Hematopoietic multipotent progenitor cell treated with erythropoietin and hydrocortisone succinate and interleukin-3 and kit ligand, for 6 days (in vitro differentiated cells): ENCODE measurements at places on chromosomes 3 and 15.

DNA sequence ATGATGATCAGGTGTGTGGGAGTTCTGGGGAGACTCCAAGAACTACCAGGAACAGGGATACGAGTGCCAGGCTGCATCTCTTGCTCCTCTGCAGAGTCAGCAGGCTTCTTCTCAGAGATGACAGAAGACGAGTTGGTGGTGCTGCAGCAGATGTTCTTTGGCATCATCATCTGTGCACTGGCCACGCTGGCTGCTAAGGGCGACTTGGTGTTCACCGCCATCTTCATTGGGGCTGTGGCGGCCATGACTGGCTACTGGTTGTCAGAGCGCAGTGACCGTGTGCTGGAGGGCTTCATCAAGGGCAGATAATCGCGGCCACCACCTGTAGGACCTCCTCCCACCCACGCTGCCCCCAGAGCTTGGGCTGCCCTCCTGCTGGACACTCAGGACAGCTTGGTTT is 7.9 kb downstream of the PRRT3 start:
- no peak for DNase-seq

DNA sequence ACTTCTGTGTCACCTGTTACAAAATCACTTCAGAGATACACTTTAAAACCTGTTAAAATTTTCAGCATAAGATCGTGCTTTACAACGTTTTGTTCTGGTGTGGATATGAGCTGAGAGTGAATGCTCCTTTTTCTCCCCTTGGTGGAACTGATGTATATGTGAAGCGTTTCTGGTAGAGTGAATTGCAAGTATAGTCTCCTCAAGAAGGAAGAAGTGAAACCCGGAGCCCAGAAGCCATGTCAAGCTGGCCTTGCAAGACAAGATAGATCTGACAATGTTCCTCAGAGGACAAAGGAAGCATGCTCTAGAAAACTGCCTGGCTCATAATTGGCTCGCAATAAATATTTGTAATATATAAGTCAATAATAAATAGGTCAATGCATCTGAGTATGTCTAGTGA is 23.6 kb downstream of the SERPINI2 start:
- DNase-seq, result no peak

DNA sequence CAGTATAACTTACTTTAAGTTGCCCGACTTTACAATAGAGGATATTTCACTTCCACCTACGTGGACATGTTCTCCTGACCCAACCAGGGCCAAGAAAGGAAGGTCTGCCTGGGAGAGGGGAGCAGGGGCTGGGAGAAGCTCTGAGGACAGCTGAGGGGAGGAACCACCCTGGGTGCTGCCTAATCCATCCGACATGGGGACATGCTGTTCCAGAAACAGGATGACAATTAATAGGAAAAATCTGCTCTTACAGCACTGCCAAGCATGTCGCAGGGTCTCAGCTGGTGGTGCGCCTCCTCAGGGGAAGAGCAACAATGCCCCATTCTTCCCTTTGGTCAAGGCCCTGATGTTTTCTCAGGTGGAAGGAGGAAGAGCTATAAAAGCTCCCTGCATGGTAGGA is 132.3 kb downstream of the NTRK3 start:
- no peak for DNase-seq

DNA sequence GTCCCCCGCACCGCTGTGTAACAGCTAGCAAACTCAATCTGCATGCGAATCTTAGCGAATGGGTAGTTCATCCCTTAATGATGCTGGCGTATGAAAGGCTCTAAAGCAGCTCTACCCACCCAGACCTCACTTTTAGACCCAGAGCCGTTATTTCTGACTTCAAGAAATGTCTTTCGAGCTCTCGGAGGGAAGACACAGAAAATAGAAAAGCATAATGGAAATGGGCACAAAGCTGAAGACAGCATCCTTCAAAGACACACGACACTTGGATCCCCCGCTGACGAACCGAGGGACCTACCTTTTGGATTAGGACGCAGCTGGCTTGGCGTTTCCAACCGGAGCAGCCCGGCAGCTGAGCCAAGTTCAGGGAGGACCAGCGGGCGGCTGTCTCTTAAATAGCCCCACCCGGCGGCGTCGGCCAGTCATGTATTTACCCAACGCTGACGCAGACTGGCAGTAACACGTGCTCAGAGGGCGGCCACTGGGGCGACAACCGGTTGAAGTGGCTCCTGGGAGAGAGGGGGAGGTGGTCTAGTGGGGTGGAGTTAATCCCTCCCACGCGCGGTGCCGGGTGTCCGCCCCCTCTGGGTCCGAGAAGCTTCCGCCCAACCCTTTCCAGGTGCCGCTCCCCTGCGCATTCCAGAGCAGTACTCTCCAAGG is 1.5 kb downstream of the CCK start:
- DNase-seq, result peak; percentile 18

DNA sequence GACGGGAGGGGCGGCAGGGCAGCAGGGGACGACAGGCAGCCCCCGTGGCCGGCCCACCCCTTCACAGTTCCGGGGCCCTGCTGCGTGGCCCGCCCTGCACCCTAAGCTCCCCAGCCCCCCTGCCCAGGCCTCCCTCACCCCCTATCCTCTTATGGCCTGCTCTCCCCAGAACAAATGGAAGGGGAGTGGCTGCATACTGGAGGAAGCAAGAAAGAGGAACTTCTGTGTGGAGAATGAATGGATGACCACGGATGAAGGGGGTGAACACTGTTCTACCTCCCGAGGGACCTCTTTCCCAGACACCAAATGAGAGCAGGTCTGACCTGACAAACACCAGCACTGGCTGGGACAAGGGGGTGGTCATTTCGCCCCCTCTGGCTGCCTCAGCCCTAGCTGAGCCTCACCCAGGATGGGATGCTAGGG is 25.0 kb downstream of the SEC61A1 start:
- DNase-seq, result peak; percentile 76

- DNase-seq, result peak; percentile 44
Observed at GRCh38 chr3:31562525-31562924, 29.8 kb downstream of the STT3B start.

DNA sequence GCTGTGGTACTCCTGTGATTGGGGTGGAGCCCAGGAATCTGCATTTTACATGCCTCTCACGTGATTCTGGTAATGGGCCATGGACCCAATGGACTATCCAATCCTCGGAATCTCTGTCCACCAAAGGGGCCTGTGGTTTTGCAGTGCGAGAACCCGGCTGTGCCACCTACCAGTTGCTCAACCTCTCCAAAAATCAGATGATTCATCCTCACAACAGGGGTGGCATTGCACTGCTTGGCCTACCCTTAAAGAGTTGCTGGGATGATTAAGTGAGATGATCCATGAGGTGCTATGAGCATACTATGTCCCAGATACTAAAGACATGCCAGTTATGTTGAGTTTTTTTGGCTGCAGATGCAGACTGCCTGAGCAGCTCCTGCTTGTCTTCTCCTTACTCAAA is 5.1 kb downstream of the ANP32A start:
- peak; percentile 44 for DNase-seq

- peak; percentile 62 for DNase-seq
Observed at GRCh38 chr3:62876064-62876463, 848 bp upstream of the CADPS start.

DNA sequence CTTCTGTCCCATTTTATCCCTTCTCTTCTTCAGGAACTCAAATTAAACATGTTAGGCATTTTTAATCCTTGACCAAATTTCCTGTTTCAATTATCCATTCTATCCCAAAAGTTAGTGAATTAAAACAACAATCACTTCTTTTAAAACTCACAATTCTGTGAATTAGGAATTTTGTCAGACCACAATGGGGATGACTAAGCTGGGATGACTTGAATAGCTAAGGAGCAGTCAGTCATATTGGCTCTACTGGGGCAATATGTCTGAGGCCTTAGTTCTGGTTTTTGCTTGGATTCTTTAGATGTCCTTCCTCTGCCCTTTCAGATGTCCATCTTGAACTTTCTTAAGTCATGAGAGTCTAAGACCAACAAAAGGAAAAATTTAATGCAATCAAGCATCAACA is 178.2 kb upstream of the TGFBR2 start:
- no peak for DNase-seq

GRCh38 chr3:180932819-180933218 is 20.3 kb downstream of the FXR1 start:
- DNase-seq, result no peak

- DNase-seq, result peak; percentile 18
Observed at GRCh38 chr3:190902292-190902691, 39.8 kb upstream of the GMNC start.

GRCh38 chr15:77616072-77616471 is 16.6 kb downstream of the LINGO1 start:
- no peak for DNase-seq

DNA sequence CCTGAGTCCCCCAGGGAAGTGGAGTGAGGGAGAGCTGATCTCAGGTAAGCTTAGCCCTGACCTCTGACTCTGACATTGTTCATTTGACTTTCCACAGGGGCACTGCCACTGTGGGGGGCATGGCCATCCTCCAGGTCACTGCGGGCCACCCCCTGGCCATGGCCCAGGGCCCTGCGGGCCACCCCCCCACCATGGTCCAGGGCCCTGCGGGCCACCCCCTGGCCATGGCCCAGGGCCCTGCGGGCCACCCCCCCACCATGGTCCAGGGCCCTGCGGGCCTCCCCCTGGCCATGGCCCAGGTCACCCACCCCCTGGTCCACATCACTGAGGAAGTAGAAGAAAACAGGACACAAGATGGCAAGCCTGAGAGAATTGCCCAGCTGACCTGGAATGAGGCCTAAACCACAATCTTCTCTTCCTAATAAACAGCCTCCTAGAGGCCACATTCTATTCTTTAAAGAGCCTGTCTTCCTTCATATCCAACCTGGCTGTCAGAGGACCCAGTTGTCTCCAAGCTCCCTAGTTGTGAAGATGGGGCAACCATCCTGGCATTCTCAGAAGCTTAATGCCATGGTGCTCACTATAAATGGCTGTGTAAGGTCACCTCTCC is 1.9 kb upstream of the DISP2 start:
- DNase-seq, result no peak

- no peak for DNase-seq
Observed at GRCh38 chr3:121958801-121959200, 63.2 kb downstream of the ILDR1 start.

DNA sequence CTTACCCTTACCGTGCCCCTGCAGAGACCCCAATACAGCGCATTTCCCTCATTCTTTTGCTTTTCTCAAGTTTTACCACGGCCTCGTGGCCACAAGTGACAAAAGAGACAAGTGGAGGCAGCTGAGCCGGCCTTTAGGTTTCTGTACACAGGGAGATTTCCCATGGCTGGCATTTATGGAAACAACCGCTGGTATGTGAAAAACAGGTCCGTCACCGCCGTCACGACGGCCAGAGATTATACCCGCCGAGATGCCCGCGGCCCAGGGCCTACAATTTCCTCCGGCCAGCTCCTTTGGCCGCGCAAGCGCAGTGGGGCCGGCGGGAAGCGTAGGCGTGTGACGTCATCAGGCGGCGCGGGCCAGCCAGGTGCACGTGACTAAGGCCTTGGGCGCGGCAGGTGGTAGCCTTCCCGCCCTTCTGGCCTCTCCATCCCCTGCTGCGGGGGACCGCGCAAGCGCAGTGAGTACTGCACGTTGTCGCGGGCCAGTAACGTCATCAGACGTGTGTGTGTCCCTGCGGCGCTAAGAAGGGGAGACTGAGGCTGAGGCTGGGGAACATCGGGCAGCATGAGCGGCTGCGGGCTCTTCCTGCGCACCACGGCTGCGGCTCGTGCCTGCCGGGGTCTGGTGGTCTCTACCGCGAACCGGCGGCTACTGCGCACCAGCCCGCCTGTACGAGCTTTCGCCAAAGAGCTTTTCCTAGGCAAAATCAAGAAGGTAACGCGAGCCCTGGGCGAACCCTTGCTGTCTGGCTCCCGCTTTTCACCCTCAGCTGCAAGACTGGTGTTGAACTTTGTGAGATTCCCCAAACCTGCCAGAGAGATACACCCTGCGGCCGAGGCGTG is at the start of gene ACAD9:
Gene ACAD9, plus strand, starts transcription at position 496 of the 845 bp plus-strand sequence. Its CDS starts 72 bp downstream, at position 568.
- peak; percentile 99 for DNase-seq

GRCh38 chr15:62799037-62799436 is 243.5 kb upstream of the TPM1 start:
- no peak for DNase-seq

DNA sequence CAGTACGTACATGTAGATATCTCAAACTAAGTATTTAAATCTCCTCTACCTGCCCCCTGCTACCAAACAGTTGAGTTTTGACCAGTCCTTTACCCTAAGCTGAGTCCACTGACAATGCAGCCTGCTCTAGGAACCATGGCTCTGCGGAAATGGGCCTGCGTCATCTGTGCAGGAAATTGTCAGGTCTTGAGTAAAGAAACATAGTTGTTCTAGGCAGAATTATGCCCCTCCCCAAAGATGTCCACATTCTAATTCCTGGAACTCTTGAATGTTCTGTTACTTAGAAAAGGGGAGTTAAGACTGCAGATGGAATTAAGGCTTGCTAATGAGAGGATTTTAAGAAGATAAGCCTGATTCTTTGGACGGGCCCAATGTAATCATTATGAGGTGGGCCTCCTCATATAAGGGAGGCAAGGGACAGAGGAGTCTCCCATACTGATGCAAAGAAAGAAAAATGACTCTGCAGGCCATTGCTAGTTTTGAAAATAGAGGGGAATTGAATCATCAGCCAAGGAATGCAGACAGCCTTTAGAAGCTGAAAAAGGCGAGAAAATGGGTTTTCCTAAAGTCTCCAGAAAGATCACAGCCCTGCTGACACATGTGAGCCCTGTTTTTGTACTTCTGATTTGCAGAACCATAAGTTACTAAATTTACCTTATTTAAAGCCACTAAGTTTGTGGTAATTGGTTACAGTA is 5.5 kb upstream of the VGLL3 start:
- DNase-seq, result no peak

- no peak for DNase-seq
Observed at GRCh38 chr3:43013743-43014155, 34.6 kb downstream of the GASK1A start.

- peak; percentile 78 for DNase-seq
Observed at GRCh38 chr3:183212565-183212964, 40.5 kb upstream of the B3GNT5 start.

DNA sequence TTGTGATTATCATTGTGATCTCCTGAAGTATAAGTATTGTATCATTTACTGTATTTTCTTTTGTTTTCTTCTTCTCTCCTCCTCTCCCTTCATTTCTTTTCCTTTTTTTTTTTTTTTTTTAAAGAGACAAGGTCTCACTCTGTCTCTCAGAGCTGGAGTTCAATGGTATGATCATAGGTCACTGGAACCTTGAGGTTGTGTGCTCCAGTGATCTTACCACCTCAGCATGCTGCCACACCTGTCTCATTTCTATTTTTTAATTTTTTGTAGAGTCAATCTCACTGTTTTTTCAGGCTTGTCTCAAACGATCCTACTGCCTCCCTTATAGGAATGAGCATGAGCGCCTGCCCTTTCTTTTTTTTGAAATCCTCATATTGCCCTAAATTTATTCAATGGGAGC is 23.4 kb downstream of the NMD3 start:
- no peak for DNase-seq

- no peak for DNase-seq
Observed at GRCh38 chr15:37789397-37789786, 145.0 kb upstream of the TMCO5A start.

GRCh38 chr15:50355619-50355905 is 564 bp upstream of the GABPB1 start:
- no peak for DNase-seq

GRCh38 chr15:63815796-63816533 is 17.8 kb downstream of the HERC1 start:
- DNase-seq, result no peak
